ENCODE measurements at places on chromosomes 12 and 14. TPM values are rescaled to one million over a fixed set of nuclear protein-coding genes. Genes with fewer than 3 reads are reported as not detected.

The SNX6 gene
- polyA plus RNA-seq: 174 TPM

The ZNF385A gene
- 14.9 TPM for polyA plus RNA-seq

The AICDA gene
- polyA plus RNA-seq: 0.05 TPM

The BMP4 gene
- 4.1 TPM for polyA plus RNA-seq

The CMKLR1 gene
- not detected for polyA plus RNA-seq

The SLCO1B1 gene
- polyA plus RNA-seq: 1.5 TPM

The PLEKHG7 gene
- not detected for polyA plus RNA-seq

The SCNN1A gene
- 5.7 TPM for polyA plus RNA-seq

The MYRFL gene
- polyA plus RNA-seq: 0.04 TPM

The LRIG3 gene
- polyA plus RNA-seq: 4.8 TPM

The C12orf60 gene
- polyA plus RNA-seq: 2.4 TPM

The SIX4 gene
- 2.3 TPM for polyA plus RNA-seq

The PTGDR gene
- polyA plus RNA-seq: not detected

The LTB4R2 gene
- 8.4 TPM for polyA plus RNA-seq

The ARPC3 gene
- polyA plus RNA-seq: 750 TPM

The MEG3 gene
- 56.7 TPM for polyA plus RNA-seq

The DHRS2 gene
- polyA plus RNA-seq: 3.2 TPM

The DEGS2 gene
- 1.6 TPM for polyA plus RNA-seq

Data from A549 (cell line).